Stimulated activated CD8-positive, alpha-beta memory T cell treated with anti-CD3 and anti-CD28 coated beads, Interleukin-7, amount 100 ng/mL, for 48 hours (primary cell): ENCODE measurements at places on chromosomes 11 and 22.

DNA sequence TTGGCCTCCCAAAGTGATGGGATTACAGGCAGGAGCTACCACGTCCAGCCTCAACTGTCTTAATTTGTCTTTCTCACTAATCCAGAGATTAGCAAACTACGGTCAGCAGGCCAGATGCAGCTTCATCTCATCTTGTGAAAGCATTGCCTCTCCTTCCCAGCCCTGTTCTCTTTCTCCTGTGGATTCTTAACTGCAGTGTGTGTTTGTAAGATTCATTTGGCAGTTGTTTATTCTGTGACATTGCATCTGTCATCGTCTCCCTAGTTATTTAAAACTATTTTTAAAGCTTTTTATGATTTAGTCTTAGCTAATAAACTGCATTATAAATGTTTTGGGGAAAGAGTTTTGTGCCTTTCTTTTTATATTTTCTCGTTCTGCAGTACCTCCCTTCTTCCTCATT, 29.2 kb downstream of the RNF169 start:
- no peak for DNase-seq

- DNase-seq: no peak
These were observed 4.6 kb downstream of the CARD10 start for GRCh38 chr22:37514526-37515051.

DNA sequence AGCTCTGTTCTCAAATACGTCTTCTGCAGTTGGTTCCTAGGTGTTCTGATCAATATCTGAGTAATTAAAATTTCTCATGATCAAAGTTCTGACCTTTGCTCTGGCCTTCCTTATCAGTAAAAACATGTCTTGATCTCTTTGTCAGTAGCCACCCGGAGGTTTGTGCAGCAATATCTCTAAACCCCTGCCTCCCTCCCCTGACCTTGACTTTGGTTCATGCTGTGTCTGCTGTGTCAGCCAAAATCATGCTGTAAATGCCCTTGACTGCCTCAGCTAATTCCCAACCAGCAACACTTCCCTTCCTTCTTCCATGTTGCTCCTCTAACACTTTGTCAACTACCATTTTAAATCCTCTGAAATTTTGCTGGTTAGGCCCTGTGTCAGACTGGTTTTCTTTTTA, 424.7 kb downstream of the FAM181B start:
- no peak for DNase-seq

DNA sequence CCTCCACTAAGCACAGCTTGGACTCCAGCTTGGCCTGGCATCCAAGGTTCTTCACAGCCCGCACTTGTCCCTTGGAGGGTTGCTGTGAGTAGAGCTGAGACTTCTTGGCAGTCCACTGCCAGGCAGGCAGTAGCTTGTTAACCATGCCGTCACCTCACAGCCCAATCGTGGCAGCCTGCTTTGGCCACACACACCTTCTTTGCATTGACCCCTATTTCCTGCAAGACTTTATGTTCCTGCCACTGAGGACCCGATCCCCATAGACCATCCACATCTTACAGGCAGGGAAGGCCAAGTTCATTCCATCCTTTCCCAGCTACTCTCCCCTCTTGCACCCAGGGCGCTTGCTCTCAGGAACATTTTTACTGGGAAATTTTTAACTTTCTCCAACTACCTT, 2.5 kb upstream of the PYGM start:
- no peak for DNase-seq

- DNase-seq: no peak
These were observed 151.7 kb downstream of the ATXN10 start for GRCh38 chr22:45823336-45823735.

DNA sequence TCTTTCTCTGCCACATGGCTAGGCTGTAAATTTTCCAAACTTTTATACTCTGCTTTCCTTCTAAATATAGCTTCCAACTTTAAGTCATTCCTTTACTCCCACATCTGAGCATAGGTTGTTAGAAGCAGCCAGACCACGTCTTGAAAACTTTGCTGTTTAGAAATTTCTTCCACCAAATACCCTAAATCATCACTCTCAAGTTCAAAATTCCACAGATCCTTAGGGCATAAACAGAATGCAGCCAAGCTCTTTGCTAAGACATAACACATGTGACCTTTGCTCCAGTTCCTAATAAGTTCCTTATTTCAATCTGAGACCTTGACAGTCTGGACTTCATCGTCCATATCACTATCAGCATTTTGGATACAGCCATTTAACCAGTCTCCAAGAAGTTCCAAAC, 749.9 kb downstream of the METTL15 start:
- DNase-seq: no peak

- DNase-seq: no peak
These were observed 181.9 kb downstream of the CTTN start for GRCh38 chr11:70580036-70580805.

GRCh38 chr11:62401356-62401755, 17.5 kb upstream of the SCGB1A1 start:
- no peak for DNase-seq

DNA sequence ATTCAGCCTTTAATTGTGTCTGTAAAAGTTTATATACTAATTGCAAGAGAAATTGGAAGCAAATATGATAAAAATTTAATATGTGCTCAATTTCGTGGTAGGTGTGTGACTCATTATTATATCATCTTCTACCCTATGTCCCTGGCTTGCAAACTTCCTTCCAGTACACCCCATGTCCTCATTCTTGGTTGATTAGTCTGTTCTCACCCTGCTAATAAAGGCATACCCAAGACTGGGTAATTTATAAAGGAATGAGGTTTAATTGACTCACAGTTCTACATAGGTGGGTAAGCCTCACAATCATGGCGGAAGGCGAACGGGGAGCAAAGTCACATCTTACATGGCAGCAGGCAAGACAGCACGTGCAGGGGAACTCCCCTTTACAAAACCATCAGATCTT, 11.9 kb downstream of the MRGPRX3 start:
- DNase-seq: no peak

DNA sequence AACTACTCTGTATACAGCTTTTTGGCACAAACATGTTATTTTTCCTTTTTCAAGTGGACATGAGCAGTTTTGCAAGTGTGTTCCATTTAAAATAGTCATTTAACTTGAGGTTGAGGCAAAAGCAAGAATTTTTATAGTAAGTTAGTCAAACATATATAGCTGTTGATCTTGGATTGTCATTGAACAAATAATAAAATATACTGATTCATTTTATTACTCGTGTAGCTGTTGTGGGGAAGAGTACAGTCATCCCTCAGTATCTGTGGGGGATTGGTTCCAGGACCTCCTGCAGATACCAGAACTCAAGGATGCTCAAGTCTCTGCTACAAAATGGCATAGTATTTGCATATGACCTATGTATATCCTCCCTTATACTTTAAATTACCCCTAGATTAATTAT, 45.3 kb downstream of the EXT2 start:
- no peak for DNase-seq

DNA sequence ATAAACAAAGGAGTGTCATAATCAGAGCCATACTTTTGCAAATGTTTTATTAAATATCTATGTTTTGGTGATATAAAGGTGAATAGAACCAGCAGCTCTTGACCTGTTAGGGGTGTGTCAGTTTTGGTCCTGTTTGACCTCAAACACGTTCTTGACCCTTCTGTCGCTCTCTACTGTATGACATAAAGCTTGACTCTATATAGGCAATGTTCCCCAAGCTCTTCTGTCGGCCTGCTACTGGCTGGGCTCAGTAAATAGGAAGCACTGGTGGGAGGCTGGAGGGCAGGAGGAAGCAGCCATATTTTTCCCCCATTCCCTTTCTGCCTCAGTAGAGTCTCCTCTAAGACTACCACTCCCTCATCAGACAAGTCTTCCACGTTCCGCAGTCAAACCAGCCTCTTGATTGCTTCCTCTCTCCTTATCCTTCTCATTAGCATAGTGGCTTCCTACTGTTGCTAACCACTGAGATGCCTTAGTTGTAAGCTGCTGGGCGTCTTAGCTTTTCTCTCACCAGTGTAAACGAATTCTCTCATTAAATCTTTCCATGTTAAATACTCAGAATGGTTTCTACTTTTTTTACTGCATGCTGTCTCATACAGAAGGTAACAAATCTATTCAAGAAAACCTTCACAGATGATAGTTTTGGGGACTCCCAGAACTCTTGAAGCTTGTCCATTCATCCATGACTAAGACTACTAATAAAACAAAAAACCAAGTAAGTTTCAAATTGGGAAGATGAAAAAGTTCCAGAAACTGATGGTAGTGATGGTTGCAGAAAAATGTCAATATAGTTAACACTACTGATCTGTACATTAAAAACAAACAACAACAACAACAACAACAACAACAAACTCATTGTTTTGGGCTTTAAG, 3.3 kb downstream of the NPAT start:
- DNase-seq: no peak

DNA sequence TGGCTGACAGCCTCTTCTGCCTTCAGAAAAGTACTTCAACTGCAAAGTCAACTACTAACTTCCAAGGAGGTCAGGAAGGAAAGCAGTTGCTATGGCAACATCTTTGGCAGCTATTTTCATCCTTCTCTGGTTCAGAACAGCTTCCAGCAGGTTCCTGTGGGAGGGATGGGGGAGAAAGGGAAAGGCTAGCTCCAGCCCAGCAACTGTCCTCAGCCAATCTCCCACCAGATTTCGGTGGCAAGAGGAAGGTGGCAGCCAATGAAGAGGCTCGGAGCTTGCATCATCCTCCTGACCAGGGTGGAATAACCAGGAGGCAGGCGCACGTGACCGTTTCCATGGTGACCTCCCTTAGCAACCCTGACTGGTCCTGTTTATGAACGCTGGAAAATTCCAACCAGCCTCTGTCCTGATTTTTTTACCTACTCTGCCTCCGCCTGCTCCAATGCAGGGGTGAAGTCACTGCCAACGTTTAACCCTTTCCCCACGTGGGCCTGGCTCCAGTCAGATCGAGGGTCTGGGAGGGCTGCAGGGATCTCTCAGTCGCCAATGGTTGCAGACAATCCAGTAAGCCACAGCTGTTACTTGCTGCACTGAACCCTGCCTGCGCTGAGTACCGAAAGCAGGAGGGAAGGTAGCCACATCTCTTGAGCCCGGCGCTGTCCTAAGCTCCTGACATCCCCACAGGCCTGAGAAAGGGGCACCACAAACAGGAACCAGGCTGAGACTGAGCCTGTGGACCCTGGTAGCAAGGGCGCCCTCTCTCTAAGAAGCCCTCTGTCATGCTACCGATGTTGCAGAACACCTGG, 11.2 kb upstream of the MALAT1 start:
- DNase-seq: no peak

GRCh38 chr11:33067294-33067693, 27.9 kb downstream of the TCP11L1 start:
- DNase-seq: no peak
